ENCODE measurements at places on chromosomes 12 and 14.

DNA sequence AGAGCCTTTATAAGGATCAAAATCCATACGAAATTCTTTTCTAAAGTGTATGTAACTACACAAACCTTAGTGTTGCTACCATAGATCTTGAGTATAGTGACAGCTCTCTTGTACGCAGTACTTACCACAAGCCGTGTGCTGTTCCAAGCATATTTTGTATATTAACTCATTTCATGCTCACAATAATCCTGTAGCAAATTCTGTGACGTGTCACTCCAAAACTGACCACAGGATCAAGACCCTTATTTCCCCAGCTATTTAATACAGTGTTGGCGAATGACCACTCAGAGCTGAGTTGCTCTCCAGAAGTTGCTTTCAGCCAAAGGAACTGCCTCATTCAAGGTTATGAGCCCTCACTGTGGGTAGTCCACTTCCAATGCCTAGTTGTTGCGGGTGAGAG lies 169.8 kb downstream of the BTG1 start:
- no peak for DNase-seq

- no peak for DNase-seq
These were observed 27.4 kb upstream of the LGALS3 start for GRCh38 chr14:55101698-55102097.

- no peak for DNase-seq
These were observed 61.0 kb upstream of the RNU6-8 start for GRCh38 chr14:32263939-32264567.

- DNase-seq, result no peak
These were observed 8.8 kb upstream of the KRT74 start for GRCh38 chr12:52582486-52582885.

GRCh38 chr12:18139989-18140596 lies 50.1 kb upstream of the RERGL start:
- DNase-seq, result no peak

GRCh38 chr12:1650978-1651361 lies 21.9 kb downstream of the WNT5B start:
- DNase-seq, result no peak

GRCh38 chr12:40002178-40003169 lies 103.4 kb downstream of the SLC2A13 start:
- no peak for DNase-seq

DNA sequence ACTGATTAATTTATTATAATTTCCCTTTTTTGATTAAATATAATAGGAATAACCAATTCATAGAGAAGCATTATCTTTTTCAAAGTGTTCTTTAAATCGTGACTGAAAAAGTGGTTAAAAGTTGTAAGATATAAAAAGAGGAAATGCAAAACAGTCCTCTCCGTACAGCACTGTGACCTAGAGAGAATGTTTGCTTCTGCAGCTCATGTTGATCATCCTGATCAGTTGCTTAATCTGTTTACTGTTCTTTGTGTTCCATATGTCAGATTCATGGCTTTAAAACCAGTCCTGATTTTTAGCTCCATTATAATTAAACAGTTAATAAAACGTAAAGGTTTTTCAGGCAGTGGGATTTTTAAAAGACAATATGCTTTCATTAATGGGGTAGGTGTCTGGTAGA lies 4.7 kb downstream of the TTC8 start:
- DNase-seq, result no peak

Data from activated CD4-positive, CD25-positive, alpha-beta regulatory T cell (primary cell).